ENCODE measurements at places on chromosomes 6 and 20.
A peak's percentile ranks its signal among the peaks of the same experiment; 100 is the strongest.

DNA sequence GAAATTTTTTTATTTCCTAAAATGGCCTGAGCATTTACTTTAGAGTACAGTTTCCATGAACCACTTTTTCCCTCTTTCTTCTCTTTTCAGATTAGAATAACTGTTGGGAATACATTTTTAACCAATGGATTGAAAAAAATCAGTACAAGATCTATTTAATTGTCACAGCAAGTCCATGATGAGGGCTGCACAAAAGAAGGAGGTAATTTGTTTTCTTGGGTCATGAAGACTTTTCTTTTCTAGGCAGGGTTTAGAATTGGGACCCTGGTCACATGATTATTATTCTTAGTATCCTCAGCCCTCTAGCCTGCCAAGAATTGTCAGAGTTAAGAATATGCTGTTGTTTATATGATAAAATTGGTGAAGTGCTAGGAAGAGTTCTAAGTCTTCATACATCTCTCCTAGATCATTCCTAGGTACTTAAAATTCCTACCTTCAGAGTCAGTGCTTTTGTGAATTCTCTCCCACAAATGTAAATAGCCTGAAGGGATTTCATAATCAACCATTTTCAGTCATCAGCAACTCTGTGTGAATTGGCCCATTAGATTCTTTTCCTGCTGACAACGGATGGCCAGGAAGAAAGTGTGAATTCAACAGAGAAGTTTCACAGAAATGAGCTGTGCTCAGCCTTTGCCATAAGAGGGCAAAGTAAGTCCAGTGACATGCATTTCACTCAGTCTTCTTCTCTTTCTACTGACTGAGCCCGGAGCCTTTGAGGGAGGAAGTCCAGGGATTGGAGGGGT, 32.4 kb upstream of the TPBG start:
- no peaks in the 10 kb centered on the region for H3K27me3 ChIP-seq
- no peaks in the 10 kb centered on the region for H3K4me1 ChIP-seq
- H3K27ac ChIP-seq, result no peak overlapping the region
- no peak overlapping the region for H3K4me3 ChIP-seq
- DNase-seq, result no peak
- no peaks in the 10 kb centered on the region for H3K36me3 ChIP-seq

GRCh38 chr6:20708367-20709124, 174.3 kb downstream of the CDKAL1 start:
- no peak for DNase-seq
- H3K27ac ChIP-seq, result no peak overlapping the region
- no peak overlapping the region for H3K4me3 ChIP-seq
- no peaks in the 10 kb centered on the region for H3K36me3 ChIP-seq
- no peaks in the 10 kb centered on the region for H3K27me3 ChIP-seq

DNA sequence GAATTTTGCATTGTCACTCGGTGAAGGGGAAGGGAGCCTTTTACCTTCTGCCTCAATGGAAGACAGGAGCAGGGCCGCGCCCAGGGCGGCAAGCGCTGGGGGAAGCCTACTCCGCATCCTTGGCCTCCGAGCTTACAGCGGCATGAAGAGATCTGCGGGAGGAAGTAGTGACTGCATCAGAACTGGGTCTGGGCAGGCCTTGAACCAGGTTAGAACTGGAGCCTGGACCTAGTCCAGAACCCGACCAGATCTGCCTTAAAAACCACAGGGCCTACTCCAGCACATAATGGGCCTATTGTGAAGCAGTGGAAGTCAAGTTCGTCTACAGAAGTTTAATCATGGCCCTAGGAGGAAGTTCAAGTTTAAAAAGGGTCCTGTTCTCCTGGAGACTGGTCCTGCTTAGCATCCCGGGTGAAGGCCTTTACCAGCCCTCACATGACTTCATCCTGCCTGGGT, 3.1 kb downstream of the COL12A1 start:
- peaks cover 65% of the 10 kb centered on the region for H3K4me1 ChIP-seq
- H3K27ac ChIP-seq, result peak overlapping the region; percentile 83
- no peaks in the 10 kb centered on the region for H3K36me3 ChIP-seq
- H3K4me3 ChIP-seq, result peak overlapping the region; percentile 45
- no peak for DNase-seq
- no peaks in the 10 kb centered on the region for H3K27me3 ChIP-seq

GRCh38 chr6:37280162-37280887, 22.4 kb upstream of the TMEM217 start:
- H3K27ac ChIP-seq, result peak overlapping the region; percentile 78
- peaks cover 43% of the 10 kb centered on the region for H3K4me1 ChIP-seq
- no peak for DNase-seq
- H3K4me3 ChIP-seq, result no peak overlapping the region
- no peaks in the 10 kb centered on the region for H3K27me3 ChIP-seq

- no peaks in the 10 kb centered on the region for H3K27me3 ChIP-seq
- DNase-seq, result no peak
- no peaks in the 10 kb centered on the region for H3K36me3 ChIP-seq
- no peak overlapping the region for H3K4me3 ChIP-seq
- H3K27ac ChIP-seq, result no peak overlapping the region
These were observed 20.2 kb downstream of the GPR6 start for GRCh38 chr6:109998159-109998785.

DNA sequence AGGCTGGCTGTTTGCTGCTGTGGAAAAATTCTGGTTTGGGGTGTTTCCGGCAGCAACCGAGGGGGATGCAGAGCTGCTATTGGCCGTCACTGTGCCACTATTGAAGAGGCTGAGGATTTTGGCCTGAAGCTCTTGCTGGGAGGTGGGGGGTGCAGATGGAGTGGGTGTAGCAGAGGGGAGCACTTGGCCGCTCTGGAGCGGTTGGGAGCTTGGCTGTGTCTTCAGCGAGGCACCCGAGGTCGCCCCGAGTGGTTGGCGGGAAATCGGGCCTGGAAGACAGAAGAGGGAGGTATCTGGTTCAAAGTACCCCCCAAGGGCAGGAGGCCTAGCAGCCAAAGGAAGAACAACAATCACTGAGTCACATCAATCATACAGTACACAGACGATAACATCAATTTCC, 27.1 kb downstream of the NCOA5 start:
- peaks cover 17% of the 10 kb centered on the region for H3K4me1 ChIP-seq
- no peaks in the 10 kb centered on the region for H3K27me3 ChIP-seq
- DNase-seq, result no peak
- no peak overlapping the region for H3K4me3 ChIP-seq
- H3K27ac ChIP-seq, result no peak overlapping the region

DNA sequence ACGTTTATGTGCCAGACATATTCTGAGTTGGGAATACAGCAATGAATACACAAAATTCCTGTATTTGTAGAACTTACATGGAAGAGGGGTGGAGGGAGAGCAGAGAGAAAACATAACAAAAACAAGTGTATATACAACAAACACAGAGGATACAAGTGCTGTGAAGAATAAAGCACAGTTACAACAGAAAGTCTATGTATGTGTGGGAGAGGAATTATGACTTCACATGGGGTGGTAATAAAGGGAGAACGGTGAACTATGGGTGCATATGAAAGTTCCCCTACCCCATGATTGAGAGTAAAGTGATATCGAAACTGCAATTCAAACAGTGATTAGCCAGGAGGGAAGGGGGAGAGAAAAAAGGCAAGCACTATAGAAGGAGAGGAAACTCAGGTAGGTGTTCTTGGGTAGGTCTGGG, 24.6 kb downstream of the HBS1L start:
- no peak overlapping the region for H3K27ac ChIP-seq
- H3K36me3 ChIP-seq, result no peaks in the 10 kb centered on the region
- no peaks in the 10 kb centered on the region for H3K27me3 ChIP-seq
- no peak for DNase-seq
- peaks cover 11% of the 10 kb centered on the region for H3K4me1 ChIP-seq

DNA sequence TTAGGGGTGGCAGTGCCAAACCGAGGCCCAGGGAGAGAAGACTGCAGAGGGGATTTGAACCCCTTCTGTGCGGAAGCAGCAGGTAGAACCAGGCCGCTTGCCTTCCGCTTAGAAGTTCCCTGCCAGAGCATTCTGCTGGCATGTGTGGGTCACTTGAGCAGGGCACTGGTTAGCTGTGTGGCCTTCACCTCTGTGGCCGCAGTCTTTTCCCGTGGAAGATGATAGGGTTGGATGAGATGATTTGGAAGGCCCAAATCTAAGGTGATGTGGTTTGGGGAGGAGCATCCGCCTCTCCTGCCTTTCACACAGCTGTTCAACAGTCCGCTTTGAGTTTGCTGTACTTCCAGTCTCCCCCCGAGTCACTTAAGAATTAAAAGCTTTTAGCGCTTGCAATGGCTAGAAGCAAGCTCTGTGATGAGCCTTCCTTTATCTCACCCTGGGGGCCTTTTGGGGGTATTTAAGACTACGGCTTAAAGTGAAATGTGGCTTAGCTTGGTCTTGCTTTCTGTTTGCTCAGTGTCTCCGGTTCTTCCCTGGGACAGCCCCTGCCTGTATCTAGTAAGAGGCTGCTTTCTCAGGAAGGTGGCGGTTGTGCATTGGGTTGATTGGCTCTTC, 743 bp downstream of the CMTR1 start:
- no peaks in the 10 kb centered on the region for H3K27me3 ChIP-seq
- peaks cover 18% of the 10 kb centered on the region for H3K4me1 ChIP-seq
- H3K27ac ChIP-seq, result peak overlapping the region; percentile 92
- peak overlapping the region; percentile 97 for H3K4me3 ChIP-seq
- H3K36me3 ChIP-seq, result peaks cover 28% of the 10 kb centered on the region

DNA sequence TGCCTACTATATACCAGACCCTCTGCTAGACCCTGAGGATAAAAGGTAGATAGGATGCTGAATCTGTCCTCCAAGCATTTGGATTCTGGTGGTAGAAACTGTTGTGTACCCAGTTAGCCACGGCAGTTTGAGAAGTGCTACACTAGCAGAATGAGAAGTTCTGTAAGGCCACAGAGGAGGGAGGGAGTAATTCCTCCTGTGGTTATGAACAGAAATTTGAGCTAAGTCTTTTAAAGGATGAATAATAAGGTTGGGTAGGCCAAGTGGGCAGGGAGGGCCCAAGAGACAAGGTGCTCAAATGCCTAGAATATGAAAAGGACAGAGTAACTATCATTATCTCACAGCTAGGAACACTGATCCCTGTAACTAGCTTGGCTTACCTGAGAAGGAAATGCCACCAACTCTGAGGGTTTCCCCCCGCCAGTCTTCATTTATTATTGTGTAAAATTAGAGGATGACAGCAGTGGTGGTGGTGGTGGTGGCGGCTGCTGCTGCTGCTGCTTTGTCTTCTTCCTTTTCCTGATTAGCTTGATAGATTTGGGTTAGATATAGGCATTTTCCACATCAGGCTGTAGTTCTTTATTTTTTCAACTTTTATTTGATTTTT, 243.3 kb downstream of the PRL start:
- no peak for DNase-seq
- H3K4me3 ChIP-seq, result no peak overlapping the region
- no peaks in the 10 kb centered on the region for H3K36me3 ChIP-seq
- no peaks in the 10 kb centered on the region for H3K4me1 ChIP-seq

GRCh38 chr6:154428897-154429296, 72.3 kb upstream of the IPCEF1 start:
- H3K4me3 ChIP-seq, result no peak overlapping the region
- no peaks in the 10 kb centered on the region for H3K4me1 ChIP-seq
- peaks cover 13% of the 10 kb centered on the region for H3K36me3 ChIP-seq
- peak overlapping the region; percentile 47 for H3K27ac ChIP-seq
- DNase-seq, result no peak

DNA sequence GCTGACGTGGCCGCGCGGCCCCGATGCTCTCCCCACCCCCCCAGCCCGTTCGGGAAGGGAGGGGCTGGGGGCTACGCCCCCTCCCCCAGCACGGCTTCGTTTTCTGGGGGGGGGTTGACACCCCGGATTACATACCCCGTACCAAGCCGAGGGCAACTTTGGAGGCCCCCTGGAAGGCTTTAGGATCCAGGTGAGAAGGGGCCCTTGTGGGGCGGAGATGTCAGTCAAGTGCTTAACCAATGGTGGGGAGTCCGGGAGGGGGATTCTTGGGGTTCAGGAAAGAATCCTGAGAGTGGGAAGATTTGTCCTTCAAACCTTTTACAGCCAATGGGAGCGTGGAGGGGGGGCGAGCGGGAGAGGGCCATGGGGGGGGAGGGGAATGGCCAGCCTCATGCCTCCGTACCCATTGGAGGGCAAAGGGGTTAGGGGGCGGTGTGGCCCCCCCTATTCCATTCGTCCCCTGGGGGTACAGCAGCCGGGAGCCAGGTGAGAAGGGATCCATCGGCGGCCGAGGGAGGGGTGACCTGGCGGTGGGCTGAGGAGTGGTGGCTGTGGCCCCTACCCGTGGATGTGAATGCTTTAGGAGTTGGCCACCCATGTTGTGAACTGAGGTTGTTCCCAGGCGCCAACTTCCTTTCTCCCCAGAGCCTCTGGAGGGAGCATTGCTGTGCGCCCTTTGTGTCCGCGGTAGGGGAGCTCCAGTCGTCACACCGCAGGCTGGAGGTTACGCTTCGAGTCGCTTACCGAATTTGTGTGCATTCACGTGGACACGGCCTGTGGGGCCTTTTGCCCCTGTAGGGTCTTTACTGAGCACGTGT, 682 bp downstream of the BRD2 start:
- peaks cover 34% of the 10 kb centered on the region for H3K4me1 ChIP-seq
- peak overlapping the region; percentile 90 for H3K4me3 ChIP-seq
- H3K36me3 ChIP-seq, result peaks cover 15% of the 10 kb centered on the region
- peak; percentile 68 for DNase-seq
- no peaks in the 10 kb centered on the region for H3K27me3 ChIP-seq
- H3K27ac ChIP-seq, result peak overlapping the region; percentile 99

GRCh38 chr6:106083618-106084017, 2.5 kb upstream of the PRDM1 start:
- H3K27me3 ChIP-seq, result no peaks in the 10 kb centered on the region
- no peaks in the 10 kb centered on the region for H3K4me1 ChIP-seq
- no peak for DNase-seq

DNA sequence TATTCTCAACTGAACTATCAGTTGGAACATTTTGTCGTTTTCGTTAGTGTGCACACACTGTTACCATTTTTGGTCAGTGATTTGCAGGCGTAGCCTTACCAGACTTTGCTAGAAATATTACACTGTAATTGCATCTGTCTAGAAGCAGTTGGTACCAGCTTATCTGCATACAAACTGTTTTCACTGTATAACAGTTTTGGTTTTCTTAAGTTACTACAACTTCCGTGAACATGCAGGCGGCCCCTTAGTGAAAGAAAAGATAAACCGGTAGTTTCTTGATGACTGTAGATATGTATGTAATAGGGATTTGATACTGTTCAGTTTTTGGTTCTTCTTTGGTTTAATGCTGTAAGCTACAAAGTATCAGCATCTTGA, 1.3 kb downstream of the DSTN start:
- no peaks in the 10 kb centered on the region for H3K27me3 ChIP-seq
- H3K27ac ChIP-seq, result peak overlapping the region; percentile 99
- H3K4me3 ChIP-seq, result peak overlapping the region; percentile 93
- peaks cover 35% of the 10 kb centered on the region for H3K4me1 ChIP-seq
- DNase-seq, result no peak
- H3K36me3 ChIP-seq, result no peaks in the 10 kb centered on the region

All from tibial artery (tissue), 4 donors.